Fibroblast of lung (primary cell): ENCODE measurements at places on chromosomes 16 and 17.

DNA sequence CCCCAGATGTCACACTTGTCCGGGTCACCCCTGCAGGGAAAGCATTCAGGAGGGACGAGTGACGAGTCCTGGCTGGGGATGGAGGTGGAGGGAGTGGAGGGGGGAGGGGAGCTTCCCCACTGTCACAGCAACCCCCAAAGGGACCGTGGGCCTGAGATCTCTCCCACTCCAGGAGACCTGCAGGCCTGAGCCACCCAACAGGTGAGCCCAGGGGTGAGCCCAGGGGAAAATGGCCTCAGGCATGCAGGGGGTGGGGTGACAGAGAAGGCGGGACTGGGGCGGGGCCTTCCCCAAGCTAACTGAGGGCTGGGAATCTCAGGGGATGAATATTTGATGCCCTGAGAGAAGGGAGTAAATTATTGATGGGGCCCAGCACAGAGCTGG, 2.4 kb downstream of the USH1G start:
- DNase-seq, result no peak

GRCh38 chr16:81415751-81416150, 28.9 kb upstream of the CMIP start:
- DNase-seq, result no peak

GRCh38 chr17:61443475-61443882, 8.7 kb upstream of the TBX4 start:
- DNase-seq, result no peak

DNA sequence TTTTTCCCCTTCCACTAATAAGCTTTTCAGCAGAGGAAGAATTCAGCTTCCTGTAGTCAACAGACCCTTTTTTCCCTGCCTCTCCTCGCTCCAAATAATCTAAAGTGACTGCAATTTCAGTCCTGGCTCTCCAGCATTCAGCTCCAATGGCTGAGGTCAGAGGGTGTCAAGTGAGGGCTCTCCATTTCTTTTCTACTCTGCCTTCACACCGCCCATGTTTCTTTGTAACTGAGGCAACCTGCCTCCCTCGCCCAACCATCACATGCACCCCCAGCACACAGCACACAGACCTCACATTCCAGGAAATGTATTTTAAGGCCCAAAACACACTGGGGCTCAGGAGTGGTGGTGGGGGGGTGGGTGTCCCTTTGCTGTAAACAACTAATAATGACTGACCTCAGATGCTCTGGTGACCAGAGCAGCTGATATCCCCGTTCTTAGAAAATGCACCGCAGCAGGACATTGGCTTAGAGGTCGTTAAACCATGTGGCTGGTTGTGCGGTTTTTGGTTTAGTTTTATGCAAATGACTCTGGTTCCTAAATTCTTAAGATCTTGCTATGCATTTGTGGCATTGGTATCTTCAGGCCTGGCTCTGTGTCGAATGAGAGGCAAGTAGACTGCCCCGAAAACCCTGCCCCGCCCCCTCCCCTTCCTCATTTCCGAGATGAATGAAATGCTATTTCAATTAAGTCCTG, 203.6 kb downstream of the ZFHX3 start:
- DNase-seq, result peak; percentile 35

DNA sequence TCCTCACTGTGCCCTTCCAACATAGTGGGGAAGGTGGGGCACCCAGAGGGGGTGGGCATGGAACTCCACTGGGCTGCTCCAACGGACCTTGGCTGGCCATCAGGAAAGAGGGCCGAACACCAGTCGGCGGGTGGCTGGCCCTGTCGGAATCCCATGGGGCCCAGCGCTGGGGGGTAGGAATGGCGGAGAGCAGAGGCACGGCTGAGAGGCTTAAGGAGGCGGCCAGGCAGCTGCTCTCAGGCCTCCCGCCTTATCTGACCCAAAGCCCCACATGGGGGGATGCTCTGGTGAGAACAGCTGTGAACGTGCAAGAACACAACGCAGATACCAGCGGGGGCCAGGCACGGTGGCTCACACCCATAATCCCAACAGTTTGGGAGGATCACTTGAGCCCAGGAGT, 4.4 kb upstream of the MYO1C start:
- no peak for DNase-seq

DNA sequence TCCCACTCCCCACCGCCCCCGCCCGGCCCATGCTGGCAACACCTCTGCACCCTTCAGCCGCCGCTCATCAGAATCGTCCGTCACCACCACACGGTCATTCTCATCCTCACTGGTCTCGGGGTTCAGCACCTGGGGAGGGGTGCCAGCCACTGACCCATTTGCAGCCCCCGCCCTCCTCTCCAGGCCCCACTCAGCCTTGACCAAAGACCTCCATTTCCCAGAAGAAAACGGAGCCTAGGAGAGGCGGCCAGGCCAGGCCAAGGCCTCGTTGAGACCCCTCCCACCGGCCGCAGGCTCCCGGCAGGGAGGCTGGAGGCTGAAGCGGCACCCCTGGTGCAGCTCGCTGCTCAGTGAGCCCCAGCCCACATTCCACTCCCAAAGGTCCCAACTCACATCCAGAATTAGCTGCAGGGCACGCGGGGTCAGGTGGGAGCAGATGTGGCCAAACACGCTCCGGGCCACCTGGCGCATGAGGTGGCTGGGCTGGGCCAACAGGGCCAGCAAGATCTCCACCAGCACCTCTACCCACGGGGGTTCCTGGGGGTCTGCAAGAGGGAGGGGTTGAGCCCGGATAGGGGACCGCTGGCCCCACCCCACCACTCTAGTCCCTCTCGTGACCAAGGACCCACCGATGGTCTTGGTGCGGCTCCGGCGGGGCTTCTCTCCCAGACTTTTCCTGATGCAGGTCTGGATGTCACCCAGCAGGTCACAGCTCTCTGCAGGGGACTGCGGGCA, 9.8 kb downstream of the MYBBP1A start:
- DNase-seq, result no peak

GRCh38 chr17:15479703-15480102, 12.3 kb upstream of the CDRT4 start:
- peak; percentile 71 for DNase-seq

DNA sequence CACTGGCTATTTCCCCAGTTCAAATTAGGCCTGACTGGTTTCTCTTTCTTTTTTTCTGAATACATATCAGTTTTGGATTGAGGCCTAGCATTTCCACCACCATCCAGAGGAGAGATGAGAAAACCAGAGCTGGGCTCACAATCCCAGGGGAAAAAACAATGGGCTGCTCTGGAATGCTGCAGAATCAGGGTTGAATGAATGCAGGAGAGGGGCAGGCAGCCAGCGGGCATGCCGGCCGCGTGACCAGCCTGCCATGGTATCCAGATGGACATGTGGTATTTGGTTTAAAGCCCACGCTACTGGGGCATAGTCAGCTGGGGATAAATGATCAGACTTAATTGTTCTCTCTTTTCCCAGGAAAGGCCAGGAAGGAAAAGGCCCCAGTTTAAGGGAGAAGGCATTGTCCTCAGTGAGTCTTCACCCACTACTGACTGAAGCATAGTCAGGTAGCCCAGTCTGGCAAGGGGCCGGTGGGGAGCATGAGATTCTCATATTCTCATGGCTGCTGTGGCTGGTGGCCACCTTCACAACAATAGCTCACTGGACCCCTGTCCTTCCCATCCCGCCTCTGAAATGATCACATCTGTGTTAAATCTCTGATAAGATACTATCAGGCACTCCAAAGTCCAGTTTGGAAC, 38.7 kb upstream of the RHOT1 start:
- peak; percentile 68 for DNase-seq

- DNase-seq, result no peak
These were observed 6.2 kb downstream of the JMJD6 start for GRCh38 chr17:76720211-76720610.

DNA sequence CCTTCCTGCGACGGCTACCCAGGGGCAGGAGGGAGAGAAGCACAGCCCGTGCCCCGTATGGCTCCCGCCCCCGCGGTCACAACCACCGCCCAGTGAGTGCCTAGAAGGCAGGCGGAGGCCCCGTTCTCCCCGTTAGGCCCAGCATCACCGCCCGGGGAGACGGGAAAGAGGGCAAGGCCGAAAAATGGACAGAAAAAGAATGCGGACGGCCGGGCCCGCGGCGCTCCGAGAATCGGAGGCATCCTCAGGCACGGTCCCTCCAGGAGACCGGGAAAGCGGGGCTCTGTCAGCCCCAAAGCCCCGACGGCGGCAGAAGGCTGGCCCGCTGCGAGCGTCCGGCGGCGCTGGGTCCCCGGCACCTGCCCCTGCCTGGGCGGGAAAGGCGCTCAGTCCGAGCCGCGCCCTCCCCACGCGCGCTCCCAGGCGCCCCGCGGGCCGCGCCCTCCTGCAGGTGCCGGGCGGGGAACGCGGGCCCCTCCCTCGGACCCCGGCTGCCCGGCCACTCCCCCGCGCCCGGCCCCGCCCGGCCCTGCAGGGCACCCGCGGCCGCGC, 407 bp downstream of the MCRIP1 start:
- DNase-seq, result peak; percentile 30

GRCh38 chr17:80272366-80272765, 11.7 kb downstream of the RNF213 start:
- no peak for DNase-seq

DNA sequence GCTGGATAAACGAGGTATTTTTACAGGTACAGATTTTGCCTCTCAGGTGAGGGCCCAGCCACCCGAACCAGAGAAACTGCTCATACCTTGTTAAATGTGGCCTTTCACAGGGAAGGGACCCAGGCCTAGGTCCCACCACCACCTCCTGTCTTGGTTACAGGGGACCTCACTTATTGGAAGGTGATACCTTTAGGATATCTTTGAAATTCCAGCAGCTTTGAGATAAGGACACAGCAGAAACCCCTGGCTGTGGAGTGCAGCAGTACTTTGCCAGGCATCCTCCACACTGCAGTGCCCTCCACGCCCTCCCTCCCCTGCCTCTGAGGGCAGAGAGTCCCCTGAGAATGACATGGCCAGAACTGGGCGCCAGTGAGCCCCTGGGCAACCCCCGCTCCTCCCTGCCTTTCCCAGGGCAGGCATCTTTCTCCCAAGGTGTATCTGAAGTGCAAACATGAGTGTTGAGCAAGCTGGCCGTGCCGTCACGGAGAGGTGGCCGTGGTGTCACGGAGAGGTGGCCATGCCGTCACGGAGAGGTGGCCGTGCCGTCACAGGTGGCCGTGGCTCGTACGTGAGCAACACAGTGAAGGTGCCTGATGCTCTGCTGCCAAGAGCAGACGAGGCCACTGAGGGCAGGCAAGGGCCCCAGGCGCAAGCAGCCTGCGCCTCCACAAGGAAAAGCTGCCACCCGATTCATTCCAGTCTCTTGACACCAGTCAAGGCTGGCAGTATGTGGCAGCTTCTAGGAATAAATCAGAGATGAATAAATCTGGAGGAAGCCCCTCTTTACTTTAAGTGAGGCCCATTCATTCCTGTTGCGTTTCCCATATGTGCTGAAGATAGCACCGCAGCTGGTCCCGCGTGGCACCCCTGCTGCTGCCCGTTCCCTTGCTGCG, 134.5 kb upstream of the CHMP6 start:
- no peak for DNase-seq

- no peak for DNase-seq
These were observed 115.5 kb downstream of the ABCC6 start for GRCh38 chr16:16107839-16108238.

DNA sequence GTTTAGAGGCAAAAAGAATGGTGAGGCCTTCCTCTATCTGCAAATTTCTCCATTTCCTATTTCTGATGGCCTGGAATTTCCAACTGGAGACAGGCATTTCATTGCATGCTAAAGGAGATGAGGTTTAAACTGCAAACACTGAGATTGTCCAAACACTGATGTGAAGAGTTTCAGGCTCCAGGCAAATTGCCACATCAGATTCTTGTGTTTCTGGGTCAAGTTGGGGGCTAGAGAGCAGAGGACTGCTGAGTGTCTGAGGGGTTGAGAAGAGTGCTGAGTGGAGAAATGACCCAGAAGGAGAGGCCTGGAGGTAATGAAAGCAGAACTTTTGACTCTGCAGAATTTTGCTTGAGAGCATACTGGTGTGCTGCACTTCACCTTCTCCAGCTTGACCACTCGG, 216.7 kb upstream of the MPHOSPH6 start:
- no peak for DNase-seq

DNA sequence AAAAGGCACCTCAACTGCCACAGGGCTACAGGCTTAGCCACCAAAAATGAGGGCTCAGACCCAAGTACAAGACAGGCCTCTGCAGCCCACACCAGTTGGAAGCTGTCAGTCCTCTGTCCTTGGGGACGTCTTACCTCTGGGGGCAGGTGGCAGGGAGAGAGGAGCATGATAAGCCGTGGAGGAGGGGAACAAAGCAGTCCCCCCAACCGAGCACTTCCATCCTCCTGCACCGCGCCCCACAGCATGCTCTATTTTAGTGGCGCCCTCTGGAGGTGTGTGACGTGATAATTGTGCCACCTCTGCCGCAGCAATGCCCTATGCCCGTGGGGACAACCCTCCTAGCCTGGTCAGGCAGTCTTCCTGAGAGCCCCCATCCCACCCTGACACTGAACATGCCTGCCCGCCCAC, 13.6 kb downstream of the G6PC3 start:
- no peak for DNase-seq

DNA sequence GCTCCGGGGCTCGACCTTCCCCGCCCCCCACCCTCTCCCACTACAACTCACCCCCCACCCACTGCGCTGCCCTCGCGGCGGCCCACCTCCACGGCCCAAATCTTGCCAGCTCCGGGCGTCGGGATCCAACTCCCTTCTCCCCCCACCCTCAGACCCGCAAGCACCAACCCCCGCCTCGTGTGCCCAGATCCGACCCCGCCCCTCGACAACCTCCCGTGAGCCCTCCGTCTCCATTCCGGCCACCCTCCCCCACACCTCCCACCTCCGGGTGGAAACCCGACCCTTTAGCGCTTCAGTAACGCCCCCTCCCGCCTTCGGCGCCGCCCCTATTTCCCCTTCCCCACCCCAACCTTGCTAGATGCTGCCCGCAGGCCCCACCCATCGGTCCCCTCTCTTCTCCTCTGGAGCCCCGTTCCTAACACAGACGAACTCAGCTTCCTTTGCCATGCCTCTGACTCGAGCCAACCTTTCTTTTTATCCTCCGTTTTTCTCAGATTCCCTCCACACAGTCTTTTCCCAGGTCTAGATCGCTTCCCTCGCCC, 717 bp downstream of the UBE2Z start:
- DNase-seq, result peak; percentile 86

GRCh38 chr16:88963583-88963982, 13.4 kb downstream of the CBFA2T3 start:
- no peak for DNase-seq

DNA sequence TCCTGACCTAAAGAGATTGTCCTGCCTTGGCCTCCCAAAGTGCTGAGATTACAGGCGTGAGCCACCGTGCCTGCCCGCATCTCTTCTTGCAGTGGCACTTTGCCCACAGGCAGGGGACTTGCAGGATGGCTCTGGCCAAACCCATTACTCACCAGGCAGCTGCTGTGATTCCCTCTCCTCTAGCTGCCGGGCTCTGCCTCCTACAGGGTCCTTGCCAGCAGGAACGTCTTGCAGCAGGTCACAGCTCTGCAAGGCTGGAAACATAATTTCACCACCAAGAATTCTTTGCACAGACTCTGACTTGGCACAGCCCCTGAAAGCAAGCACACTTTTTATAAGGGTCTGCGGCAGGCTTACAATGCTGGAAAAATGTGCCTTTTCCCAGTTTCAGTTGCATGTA, 20.3 kb downstream of the COX4I1 start:
- peak; percentile 16 for DNase-seq

GRCh38 chr17:962670-963069, 16.9 kb downstream of the NXN start:
- DNase-seq, result no peak

GRCh38 chr17:75764417-75764710, 628 bp downstream of the GALK1 start:
- DNase-seq, result no peak

- DNase-seq, result no peak
These were observed 109.1 kb downstream of the C16orf78 start for GRCh38 chr16:49482690-49483089.

GRCh38 chr16:64478252-64478906, 643.5 kb downstream of the CDH11 start:
- peak; percentile 67 for DNase-seq

- DNase-seq, result no peak
These were observed 18.1 kb upstream of the DNAH17 start for GRCh38 chr17:78595135-78595810.
